ENCODE measurements at places on chromosomes 1 and 21. TPM values are rescaled to one million over a fixed set of nuclear protein-coding genes. Genes with fewer than 3 reads are reported as not detected.
A peak's percentile ranks its signal among the peaks of the same experiment; 100 is the strongest.

DNA sequence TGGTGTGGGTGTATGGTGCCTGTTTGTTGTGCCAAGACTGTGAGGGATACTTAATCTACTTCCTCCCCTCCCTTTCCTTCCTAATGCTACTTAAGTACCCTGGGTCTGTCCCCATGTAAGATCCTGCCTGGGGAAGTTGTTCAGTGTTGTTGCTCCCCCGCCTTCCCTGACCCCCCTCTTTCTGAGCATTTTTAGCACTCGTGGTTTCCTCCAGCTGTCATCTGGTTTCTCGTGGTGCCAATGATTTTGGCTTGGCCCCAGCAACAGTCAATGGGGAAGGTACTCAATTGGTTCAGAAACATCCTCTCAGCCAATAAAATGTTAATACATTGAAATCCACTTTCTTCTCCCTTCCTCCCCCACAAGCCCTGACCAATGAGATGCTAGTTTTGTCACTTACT lies 8.0 kb upstream of the B4GALT3 start:
- peak; percentile 48 for DNase-seq

GRCh38 chr1:203140743-203141520 lies 13.4 kb downstream of the ADORA1 start:
- DNase-seq = no peak

DNA sequence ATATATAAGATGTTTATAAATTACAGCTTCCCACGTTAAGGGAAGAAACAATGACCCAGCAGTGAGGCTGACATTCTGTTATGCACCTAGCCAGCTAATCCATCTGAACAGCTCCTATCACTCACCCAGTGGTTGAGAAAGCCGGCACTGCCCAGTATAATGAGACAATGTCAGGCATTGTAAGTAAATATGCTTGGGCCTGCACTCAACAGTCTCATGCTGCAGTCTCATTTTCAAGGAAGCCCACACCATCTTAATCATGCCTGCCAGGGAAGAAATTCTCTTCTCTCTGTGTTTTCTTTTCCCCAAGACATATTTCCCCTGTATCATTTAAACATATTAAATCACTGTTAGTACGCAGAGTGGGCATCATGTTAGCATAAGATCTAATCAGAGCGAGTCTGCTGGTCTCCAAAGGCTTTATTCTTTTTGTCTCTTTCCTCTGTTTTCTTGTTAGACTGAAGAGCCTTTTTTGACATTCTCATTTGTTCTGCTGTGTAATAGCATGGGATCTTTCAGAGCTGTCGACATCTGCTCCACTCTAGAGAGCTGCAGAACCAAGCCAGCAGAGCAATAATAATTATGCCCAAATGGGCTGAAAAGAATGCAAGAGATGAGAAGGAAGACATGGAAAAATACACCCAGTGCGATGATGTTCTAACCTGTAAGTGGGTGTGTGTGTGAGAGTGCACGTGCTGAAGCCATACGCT lies 67.6 kb upstream of the SLC22A15 start:
- no peak for DNase-seq

- DNase-seq = no peak
Observed at GRCh38 chr1:3978990-3979325, 78.9 kb upstream of the C1orf174 start.

- DNase-seq = peak; percentile 24
Observed at GRCh38 chr1:98387701-98388100, 273.8 kb upstream of the SNX7 start.

DNA sequence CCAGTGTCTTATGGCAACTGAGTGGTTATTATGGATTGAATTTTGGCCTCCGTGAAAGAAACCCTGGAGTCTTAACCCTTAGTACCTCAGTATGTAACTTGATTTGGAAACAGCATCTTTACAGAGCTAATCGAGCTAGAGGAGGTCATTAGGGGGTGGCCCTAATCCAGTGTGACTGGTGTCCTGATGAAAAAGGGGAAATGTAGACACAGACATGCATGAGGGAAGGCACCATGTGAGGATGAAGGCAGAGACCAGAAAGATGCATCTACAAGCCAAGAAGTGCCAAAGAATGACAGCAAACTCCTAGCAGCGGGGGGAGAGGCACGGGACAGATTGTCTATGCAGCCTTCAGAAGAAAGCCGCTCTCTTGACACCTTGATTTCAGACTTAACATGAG lies 14.7 kb downstream of the DOP1B start:
- DNase-seq = no peak

Gene TMEM82
- not detected for total RNA-seq

- DNase-seq = no peak
Observed at GRCh38 chr1:194289569-194290266, 1103.3 kb upstream of the B3GALT2 start.

Gene S1PR1
- 6.8 TPM for total RNA-seq

DNA sequence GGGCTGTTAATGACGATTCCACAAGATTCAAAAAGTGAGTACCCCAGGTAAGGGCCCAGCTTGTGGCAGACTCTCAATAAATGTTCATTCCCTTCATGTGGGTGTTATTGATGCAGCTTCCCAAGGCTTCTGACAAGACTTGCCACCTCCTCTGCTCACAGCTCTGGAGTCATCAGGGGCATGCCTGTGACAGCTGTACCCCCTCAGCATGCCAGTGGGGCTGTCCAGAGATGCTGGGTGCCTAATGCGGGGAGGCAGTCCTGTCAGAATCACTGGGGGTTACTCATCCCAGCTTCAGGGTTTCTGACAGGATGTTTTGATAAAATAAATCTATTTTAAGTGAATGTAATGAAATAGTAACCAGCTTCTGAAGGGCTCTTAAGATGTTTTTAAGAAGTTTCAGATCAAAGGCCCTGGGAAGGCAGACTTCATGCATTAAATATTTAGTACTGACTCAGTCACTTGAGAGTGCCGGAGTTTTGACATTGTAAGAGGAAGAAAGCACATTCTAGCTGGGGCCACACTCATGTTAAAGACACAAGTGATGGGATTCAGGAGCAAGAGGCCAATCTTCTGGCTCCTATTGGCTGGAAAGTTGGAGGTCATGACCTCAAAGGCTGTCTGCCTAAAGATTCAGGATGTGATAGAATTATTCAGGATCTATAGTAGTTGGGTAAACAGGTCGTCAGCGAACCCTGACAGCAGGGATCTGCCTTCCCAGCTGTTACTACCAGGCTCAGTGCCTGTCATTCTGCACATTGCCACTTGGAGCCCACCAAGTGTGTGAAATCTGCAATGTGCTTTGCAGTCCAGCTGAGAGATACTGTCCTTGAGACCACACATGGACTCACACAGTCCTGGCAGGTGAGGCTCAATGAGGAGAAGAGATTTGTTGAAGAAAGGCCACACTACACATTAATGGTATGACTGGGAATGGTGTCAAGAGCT lies 239.6 kb upstream of the BEND5 start:
- DNase-seq = no peak

GRCh38 chr1:21293537-21294265 lies 3.4 kb upstream of the ECE1 start:
- no peak for DNase-seq

DNA sequence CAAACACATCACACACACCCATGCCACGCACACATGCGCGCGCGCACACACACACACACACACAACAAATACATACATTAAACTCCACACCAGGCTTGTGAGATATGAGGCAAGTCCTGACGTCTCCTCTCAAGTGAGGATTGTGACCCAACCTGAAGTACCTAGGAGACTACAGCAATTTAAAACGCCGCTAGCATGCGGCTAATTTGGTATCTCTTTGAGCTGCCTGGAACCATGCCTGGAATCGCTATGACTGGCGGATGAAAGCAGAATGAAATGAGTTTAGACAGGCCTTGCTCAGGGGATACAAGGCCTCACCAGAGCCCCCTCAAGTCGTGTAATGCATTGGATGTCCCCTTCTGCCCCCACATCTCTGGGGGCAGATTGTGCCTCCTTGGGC lies 1.6 kb upstream of the RAB7B start:
- DNase-seq = no peak

Gene ADCY10
- 0.15 TPM for total RNA-seq

Gene CLDN14
- not detected for total RNA-seq

GRCh38 chr1:81228926-81229325 lies 571.8 kb upstream of the ADGRL2 start:
- no peak for DNase-seq

Gene RHEX
- not detected for total RNA-seq

Gene B3GALT2
- not detected for total RNA-seq

GRCh38 chr1:239084459-239085080 lies 301.8 kb upstream of the CHRM3 start:
- no peak for DNase-seq

- DNase-seq = no peak
Observed at GRCh38 chr1:98268316-98268715, 347.5 kb upstream of the DPYD start.

GRCh38 chr1:195584870-195585624 lies 1023.2 kb downstream of the KCNT2 start:
- DNase-seq = peak; percentile 78

Gene SPRR3
- total RNA-seq = not detected

Gene PRRX1
- 21.6 TPM for total RNA-seq

Gene ABCA4
- total RNA-seq = 0.15 TPM

GRCh38 chr1:37714689-37715088 lies 22.4 kb downstream of the CDCA8 start:
- no peak for DNase-seq

DNA sequence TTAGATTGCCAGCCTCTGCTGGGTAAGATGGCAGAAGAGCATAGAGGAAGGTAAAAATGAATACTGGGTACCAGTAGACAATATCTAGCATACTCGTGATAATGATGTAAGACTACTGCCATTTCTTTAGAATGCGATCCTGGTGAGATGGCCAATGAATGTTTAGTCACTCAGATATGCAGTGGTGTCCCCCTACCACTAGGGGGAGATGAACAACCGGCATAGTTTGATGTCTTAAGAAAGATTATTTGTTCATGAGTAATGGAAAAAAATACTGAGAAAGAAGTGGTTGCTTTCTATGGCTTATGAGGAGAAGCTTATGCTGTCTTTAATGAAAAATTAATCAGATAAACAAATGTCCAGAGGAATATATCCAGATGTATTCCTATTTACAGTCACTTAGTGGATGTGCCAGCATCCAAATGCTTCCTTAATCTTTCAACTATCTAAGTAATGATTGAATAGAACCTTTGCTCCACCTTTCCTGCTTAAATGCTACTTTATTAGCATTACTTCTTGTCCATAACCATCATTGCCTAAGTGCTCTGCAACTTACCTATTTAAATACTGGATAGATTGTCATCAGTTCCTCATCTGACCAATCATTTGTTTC lies 256.6 kb downstream of the ST6GALNAC3 start:
- DNase-seq = peak; percentile 60

Gene SYCP1
- total RNA-seq = not detected

- DNase-seq = no peak
Observed at GRCh38 chr1:26388791-26389445, 16.4 kb upstream of the ZNF683 start.

GRCh38 chr21:35426469-35426868 lies 377.4 kb upstream of the RUNX1 start:
- no peak for DNase-seq

- no peak for DNase-seq
Observed at GRCh38 chr1:211800925-211801607, 29.5 kb downstream of the LPGAT1 start.

DNA sequence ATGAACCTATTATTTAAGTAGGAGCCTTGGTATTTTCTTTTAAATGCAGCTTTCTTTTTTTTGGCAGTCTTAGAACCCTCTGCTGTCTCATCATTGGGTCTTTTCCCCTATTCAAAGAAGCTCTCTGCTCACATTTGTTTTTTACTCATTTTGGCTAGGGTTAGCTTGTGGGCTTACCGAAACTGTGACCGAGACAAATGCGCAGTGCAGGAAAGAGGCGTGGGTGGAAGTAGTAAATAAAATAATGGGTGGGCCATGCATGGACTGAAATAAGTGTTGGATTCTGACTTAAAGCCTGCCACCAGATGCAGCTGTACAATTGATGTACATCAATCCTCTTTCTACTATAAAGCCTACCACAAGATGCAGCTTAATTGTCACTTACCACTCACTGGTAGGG lies 14.7 kb downstream of the XPR1 start:
- DNase-seq = no peak

Gene CRNN
- total RNA-seq = not detected

- no peak for DNase-seq
Observed at GRCh38 chr21:43932005-43932404, 67.0 kb downstream of the AGPAT3 start.

Gene GBP5
- 4.8 TPM for total RNA-seq

- DNase-seq = no peak
Observed at GRCh38 chr1:160423966-160424365, 23.6 kb downstream of the VANGL2 start.

Gene MIS18A
- 21.8 TPM for total RNA-seq

Gene FTCD
- total RNA-seq = not detected

Gene GPR37L1
- total RNA-seq = not detected

Gene IPO13
- 15.3 TPM for total RNA-seq

Measured in M059J (cell line).